CD8-positive, alpha-beta memory T cell (primary cell): ENCODE measurements at places on chromosomes 4 and X. TPM values are rescaled to one million over a fixed set of nuclear protein-coding genes. Genes with fewer than 3 reads are reported as not detected.
A peak's percentile ranks its signal among the peaks of the same experiment; 100 is the strongest.

Gene F11
- not detected for total RNA-seq

Gene C4orf46
- total RNA-seq, result 20.0 TPM

Gene CDKL2
- total RNA-seq, result 0.37 TPM

Gene PGRMC2
- total RNA-seq, result 40.5 TPM

Gene HEPH
- not detected for total RNA-seq

Gene PLAC1
- total RNA-seq, result not detected

Gene DOCK11
- 50.1 TPM for total RNA-seq

Gene TMSB4X
- total RNA-seq, result 3,478 TPM

Gene APEX2
- 35.2 TPM for total RNA-seq

Gene SYNPO2
- 0.22 TPM for total RNA-seq

Gene SEC24B
- total RNA-seq, result 27.7 TPM

Gene NDNF
- 0.13 TPM for total RNA-seq

Gene COX7B2
- not detected for total RNA-seq

Gene FMR1
- 38.7 TPM for total RNA-seq

Gene HERC6
- 3.7 TPM for total RNA-seq

Gene L1CAM
- 0.79 TPM for total RNA-seq

Gene SOWAHB
- not detected for total RNA-seq

Gene PPEF2
- total RNA-seq, result 0.13 TPM

Gene CWH43
- not detected for total RNA-seq

- DNase-seq, result no peak
Observed at GRCh38 chrX:443536-444210, 57.0 kb upstream of the PPP2R3B start.

- no peak for DNase-seq
Observed at GRCh38 chrX:107559506-107559905, 68.8 kb upstream of the PRPS1 start.

- no peak for DNase-seq
Observed at GRCh38 chrX:68461576-68461975, 28.3 kb upstream of the OPHN1 start.

DNA sequence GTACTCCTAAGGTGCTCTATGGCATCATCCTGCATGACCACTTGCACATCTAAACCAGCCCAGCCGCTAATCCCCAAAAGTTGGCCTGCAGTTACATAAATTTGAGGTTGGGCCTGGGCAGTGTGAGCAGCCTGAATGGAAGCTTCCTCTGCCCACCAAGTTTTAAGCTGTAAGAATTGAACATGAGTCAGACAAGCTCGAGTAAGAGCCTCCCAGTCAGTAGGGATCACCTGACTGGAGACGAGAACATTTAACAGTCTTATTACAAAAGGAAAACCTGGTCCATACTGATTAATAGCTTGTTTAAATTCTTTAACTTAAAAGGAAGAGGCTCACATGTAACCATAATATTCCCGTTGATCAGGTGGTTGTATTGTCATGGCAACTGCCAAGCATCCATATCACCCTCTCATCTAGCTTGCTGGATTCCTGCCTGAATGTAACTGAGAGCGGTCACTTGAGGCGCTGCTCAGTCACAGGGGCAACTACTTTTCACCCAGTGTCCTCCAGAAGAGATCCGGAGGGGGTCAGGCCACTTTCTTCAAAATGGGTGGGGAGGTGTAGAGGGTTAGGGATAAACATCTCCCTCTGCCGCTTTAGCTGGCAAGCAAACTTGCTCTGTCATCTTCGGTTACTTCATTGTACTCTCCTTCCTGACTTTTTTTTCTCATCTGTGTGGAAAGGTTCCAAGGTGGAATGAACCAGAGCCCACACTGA, 56.6 kb upstream of the WDR1 start:
- no peak for DNase-seq

- peak; percentile 77 for DNase-seq
Observed at GRCh38 chrX:48937054-48937907, 18.5 kb upstream of the PIM2 start.

- no peak for DNase-seq
Observed at GRCh38 chr4:103076747-103077347, at the start of gene SLC9B2. SLC9B2 (minus strand) TSS chr4:103076761; CDS start chr4:103067550, 9,211 bp downstream.

- no peak for DNase-seq
Observed at GRCh38 chr4:108051343-108051742, 61.7 kb downstream of the HADH start.

GRCh38 chr4:119841361-119841760, 212.8 kb upstream of the PDE5A start:
- no peak for DNase-seq

DNA sequence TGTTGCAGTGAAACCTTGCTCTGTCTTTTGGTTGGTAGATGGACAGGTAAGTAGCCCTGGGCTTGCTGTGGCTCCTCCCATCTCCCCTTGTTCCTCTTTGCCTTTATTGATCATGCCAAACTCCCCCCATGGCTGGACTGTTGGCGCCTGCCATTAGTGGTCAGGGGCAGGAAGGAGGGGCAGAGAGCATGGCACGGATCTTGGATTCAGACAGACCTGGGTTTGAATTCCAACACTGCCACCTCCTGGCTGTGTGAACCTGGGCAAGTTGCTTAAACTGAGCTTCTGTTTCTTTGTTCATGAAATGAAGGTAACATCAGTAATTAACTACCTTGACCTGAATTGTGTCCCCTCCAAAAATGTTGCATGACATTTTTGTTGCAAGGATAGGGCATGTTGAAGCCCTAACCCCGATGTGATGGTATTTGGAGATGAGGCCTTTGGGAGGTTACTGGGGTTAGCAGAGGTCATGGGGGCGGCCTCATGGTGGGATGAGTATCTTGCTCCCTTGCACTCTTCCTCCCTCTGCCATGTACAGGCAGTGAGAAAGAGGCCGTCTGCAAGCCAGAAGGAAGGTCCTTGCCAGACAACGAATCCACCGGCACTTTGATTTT, 6.0 kb downstream of the SLC2A9 start:
- no peak for DNase-seq

DNA sequence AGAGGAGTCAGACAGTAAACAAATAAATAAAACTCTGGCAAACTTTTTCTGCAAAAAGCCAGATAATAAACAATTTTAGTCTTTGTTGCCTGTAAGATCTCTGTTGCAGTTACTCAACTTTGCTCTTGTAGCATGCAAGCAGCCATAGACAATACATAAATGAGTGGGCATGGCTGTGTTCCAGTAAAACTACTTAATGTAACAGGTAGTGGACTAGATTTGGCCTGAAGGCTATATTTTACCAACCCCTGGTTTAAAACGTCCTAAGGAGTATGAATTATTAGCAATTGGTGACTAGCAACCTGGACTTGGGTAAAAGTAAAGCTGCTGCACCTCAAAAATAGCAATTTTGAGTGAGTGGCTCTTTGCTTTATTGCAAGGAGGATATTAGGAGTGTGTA, 30.9 kb downstream of the SLAIN2 start:
- DNase-seq, result no peak

- no peak for DNase-seq
Observed at GRCh38 chr4:169898095-169898494, 128.1 kb downstream of the MFAP3L start.

- DNase-seq, result no peak
Observed at GRCh38 chrX:13891377-13892140, 74.7 kb upstream of the GPM6B start.

- no peak for DNase-seq
Observed at GRCh38 chr4:76420188-76420761, 666 bp downstream of the CCDC158 start.

- DNase-seq, result no peak
Observed at GRCh38 chrX:120145295-120145925, 13.0 kb upstream of the RHOXF2 start.

DNA sequence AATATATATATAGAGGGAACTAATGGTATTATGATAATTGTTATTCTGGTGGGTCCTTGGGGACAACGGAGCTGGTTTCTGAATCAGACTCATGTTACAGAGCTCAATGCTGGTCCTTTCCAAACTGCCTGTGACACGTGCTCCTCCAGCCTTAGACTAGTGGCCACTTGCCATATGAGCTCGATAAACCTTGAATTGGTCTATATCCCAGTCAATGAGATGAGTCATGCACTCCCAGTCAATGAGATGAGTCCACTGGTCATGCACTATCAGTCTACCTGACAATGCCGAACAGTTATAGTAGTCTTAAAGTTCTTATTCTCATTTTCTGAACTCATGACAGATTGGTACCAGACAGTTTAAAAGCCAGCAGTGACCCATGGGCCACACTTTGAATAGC, 325.2 kb downstream of the LDB2 start:
- DNase-seq, result no peak

- DNase-seq, result no peak
Observed at GRCh38 chr4:102163404-102164140, 181.7 kb downstream of the SLC39A8 start.

DNA sequence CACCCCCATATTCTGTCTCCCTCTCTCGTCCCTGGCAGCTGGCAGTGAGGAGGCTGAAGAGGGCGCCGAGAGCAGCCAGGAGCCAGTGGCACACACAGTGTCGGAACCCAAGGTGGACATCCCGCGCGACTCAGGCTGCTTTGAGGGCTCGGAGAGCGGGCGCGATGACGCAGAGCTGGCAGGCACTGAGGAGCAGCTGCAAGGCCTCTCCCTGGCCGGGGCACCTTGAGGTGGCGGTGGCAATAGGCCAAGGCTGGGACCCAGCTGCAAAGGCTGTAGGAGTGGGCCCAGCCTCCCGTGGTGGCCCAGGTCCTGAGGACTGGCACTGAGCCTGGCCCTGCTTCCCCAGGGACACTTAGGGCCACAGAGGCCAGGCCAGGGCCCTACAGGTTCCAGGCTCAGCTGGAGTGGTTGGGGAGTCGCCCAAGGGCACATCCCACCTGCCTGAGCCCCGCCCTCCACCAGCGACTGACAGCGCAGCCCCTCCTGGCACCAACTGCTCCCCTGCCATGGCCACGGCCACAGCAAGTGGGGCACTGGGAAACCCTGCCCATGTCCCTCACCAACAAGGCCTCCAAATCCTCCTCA, 13.9 kb downstream of the SASH3 start:
- DNase-seq, result no peak

- DNase-seq, result peak; percentile 53
Observed at GRCh38 chrX:76428243-76429130, 977 bp downstream of the MAGEE1 start.

DNA sequence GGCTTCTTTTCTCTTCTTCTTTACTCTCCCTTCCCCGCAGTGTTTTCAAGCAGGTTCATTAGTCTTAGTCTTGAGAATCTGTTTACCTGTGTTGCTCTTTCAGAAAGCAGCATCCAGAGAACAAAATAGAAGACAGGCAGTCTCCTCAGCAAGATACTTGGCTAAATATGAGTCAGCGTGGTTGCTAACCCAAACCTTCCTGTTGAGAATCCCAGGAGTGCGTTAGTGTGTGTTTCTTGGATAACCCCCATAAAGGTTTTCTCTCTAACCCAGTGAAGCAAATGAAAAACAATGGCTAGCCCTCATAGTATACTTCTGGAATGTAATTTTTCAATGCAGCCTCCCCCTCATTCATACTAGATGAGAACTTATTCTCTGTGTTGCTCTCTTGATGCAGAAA, 41.1 kb downstream of the BMPR1B start:
- DNase-seq, result no peak

DNA sequence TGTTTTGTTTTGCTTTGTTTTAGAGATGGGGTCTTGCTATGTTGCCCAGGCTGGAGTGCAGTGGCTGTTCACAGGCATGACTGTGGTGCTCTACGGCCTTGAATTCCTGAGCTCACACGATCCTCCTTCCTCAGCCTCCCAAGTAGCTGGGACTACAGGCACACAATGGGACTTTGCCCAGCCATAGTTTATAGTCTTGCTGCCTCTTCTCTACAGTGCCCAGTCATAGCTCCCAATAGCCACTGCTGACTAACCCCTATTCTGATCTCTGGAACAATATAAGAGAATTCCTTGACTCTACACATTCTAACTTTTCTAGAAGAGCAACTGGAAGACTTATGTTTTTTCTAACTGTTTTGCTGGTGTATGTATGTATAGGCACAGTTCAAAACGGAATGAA, 319.2 kb downstream of the PCDH7 start:
- no peak for DNase-seq

- DNase-seq, result no peak
Observed at GRCh38 chr4:112127803-112128202, 17.5 kb upstream of the FAM241A start.

DNA sequence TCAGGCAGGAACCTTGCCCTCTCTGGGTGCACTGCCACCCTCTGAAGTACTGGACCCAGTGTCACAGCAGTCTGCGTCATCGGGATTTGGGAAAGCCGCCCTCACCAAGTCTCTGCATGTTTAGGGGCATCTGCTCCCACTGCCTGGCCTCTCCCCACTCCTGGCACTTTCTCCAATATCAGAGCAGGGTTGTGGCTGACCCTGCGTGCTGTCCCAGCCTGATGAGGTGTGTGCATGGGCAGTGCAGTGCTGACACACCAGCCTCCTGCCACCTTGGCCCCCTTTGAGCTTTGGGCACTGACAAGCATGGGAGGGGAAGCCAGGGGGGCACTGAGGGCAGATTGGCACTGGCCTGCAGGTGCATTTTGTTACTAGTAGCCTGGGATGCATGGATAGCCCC, 652.5 kb downstream of the GABRG1 start:
- DNase-seq, result no peak

- no peak for DNase-seq
Observed at GRCh38 chr4:14874990-14875389, 127.3 kb upstream of the CPEB2 start.
